ENCODE measurements at places on chromosomes 4 and X.

GRCh38 chrX:95040104-95040503, 1366.1 kb downstream of the FAM133A start:
- DNase-seq = no peak

DNA sequence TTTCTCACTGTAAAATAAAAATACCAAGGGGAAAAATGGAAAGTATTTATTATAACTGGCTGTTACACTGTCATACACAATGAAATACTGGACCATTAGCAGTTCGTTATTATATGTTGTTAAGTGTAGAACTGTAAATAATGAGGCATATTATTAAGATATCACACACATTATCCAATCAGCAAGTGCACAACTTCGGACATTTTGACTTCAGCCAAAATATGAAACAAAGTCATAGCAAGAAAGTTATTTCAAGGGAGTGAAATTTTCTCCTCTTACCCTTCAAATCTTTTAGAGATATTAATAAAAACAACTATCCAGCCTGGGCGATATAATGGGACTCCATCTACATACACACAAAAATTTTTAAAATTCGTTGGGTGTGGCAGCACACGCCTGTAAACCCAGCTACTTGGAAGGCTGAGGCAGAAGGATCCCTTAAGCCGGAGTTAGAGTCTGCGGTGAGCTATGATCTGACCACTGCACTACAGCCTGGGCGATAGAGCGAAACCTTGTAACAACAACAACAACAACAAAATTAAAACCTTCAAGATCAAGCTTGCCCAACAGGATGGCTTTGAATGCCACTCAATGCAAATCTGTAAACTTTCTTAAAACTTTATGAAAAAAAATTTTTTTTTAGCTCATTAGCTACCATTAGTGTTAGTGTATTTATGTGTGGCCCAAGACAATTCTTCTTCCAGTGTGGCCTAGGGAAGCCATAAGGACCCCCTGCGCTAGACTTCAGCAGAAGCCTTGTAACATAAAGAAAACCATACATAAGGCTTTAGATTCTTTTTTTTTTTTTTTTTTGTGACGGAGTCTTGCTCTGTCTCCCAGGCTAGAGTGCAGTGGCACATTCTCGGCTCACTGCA, 1.3 kb upstream of the CISD2 start:
- DNase-seq = no peak

GRCh38 chrX:31603411-31604120, 531.7 kb upstream of the FTHL17 start:
- DNase-seq = no peak

DNA sequence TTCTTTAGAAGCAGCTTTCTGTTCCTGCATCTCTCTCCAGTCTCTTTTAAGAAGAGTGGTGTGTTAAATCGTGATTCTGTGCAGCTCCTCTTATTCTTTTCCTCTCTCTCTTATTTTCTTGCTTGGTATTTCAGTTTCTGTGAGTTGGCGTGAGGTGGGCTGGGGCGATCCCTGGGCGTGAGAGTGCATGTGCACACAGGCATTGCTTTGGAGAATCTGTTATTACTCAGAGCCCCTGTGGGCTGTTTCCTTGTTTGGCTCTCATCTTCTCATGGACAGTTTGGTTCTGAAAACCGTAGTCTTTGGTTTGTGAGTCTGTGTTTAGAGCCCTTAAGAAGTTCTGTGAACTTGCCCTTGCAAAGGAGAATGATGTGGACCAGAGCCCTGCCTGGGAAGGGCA, 97.2 kb upstream of the CLNK start:
- DNase-seq = no peak

- no peak for DNase-seq
Observed at GRCh38 chrX:44915361-44915868, 42.4 kb downstream of the KDM6A start.

GRCh38 chrX:8403988-8404387, 60.6 kb upstream of the VCX3B start:
- no peak for DNase-seq

GRCh38 chr4:160848901-160849760, 1314.7 kb downstream of the FSTL5 start:
- no peak for DNase-seq

Measured in stimulated activated CD8-positive, alpha-beta memory T cell treated with anti-CD3 and anti-CD28 coated beads, Interleukin-15, amount 100 ng/mL, for 24 hours (primary cell).